RKO (cell line): ENCODE measurements at places on chromosomes 7 and 10.

GRCh38 chr7:82740246-82740848 lies 296.8 kb upstream of the CACNA2D1 start:
- DNase-seq = peak; percentile 55

DNA sequence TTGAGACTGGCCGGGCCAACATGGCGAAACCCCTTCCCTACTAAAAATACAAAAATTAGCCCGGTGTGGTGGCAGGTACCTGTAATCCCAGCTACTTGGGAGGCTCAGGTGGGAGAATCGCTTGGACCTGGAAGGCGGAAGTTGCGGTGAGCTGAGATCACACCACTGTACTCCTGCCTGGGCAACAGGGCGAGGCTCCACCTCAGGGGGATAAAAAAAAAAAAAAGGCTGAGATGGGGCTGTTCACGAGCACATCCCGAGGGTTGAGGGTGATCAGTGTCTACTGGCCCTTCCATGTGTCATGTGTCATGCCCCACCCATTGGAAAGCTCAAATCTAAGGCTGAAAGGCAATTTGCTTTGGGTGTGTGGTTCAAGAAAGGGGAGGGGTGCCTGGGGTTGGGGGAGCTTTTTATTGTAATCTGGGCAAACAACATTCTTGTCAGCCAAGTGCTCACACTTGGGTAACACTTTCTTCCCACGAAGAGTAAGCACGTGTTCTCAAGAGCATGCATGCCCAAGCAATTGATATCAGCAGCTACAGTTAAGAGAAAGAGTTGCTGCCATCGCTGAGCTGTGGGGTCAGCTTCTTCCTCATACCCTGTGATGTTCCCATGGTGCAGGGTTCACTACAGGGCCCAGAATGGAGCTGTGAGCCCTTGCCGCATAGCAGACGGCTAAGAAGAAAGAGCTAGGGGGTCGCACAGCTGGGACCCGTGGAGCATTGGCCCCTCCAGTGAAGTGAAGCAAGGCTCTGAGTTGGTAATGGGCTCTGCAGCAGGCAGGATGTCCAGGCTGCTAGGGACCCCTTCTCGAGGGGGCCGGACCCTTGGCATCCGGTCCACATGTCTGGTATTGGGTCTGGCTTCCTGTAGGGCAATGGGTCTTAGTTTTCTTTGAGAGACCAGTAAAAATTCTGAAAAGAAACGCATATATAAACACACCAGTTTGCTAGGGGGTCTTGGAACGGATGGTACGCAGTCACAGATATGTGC lies 9.9 kb upstream of the ACSL5 start:
- DNase-seq = no peak

GRCh38 chr7:108376206-108376605 lies 80.0 kb downstream of the NRCAM start:
- no peak for DNase-seq

GRCh38 chr7:24492576-24492975 lies 80.7 kb upstream of the PALS2 start:
- no peak for DNase-seq

- peak; percentile 1 for DNase-seq
Observed at GRCh38 chr7:18638594-18639452, 143.3 kb downstream of the HDAC9 start.

GRCh38 chr10:127698886-127699285 lies 38.1 kb upstream of the FOXI2 start:
- no peak for DNase-seq

GRCh38 chr7:44325811-44326241 lies 432 bp upstream of the CAMK2B start:
- no peak for DNase-seq

DNA sequence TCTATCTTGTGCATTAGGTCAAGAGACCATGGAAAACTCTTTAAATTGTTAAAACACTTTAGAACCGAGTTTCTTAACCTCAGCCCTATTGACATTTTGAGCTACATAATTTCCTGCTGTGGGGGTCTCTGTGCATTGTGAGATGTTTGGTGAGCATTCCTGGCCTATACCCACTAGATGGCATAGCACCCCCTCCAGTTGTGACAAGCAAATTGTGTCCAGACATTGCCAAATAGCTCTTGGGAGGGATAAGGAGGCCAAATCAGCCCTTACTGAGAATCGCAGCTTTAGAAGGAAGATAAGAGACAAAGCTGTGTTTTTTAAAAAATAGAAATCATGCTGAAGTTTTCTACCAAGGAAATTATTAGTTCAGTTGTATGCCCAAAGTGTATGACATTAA lies 1158.5 kb upstream of the C7orf33 start:
- no peak for DNase-seq

- DNase-seq = no peak
Observed at GRCh38 chr7:36037121-36037662, 115.9 kb upstream of the EEPD1 start.

- DNase-seq = no peak
Observed at GRCh38 chr10:101630633-101630920, 42.5 kb downstream of the DPCD start.

GRCh38 chr10:47239211-47239610 lies 60.8 kb upstream of the GDF10 start:
- DNase-seq = no peak

GRCh38 chr10:67602268-67602950 lies 93.6 kb downstream of the CTNNA3 start:
- peak; percentile 71 for DNase-seq

GRCh38 chr10:48477616-48478015 lies 127.3 kb downstream of the ARHGAP22 start:
- no peak for DNase-seq

DNA sequence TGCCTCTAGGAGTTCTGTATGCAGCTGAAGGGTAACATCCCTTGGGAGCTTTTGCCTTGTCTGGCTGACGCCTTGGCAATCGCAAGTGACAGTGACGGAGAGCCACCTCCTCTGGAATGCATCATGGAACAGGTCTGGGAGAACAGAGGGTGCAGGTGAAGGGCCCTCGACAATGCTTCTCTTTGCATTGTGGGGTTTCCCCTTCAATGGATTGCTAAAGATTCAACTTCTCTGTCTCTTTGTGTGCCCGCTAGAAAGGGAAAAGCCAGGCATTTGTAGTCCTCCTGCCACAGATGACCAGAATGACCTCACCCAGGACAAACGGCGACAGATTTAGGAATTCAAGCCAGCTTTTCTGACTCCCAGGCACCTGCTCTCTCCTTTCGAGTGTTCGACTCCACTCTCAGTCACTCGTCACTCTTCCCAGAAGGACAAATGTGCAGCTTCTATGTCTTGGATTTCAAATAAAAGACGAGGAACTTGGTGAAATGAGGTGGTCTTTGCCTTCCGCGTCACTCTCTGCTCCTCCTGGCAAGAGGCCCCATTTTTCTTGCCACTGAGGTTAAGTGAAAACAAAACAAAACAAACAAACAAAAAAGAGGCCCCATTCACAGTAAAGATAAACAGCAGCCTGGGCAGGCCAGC lies 26.1 kb downstream of the IL2RA start:
- no peak for DNase-seq

DNA sequence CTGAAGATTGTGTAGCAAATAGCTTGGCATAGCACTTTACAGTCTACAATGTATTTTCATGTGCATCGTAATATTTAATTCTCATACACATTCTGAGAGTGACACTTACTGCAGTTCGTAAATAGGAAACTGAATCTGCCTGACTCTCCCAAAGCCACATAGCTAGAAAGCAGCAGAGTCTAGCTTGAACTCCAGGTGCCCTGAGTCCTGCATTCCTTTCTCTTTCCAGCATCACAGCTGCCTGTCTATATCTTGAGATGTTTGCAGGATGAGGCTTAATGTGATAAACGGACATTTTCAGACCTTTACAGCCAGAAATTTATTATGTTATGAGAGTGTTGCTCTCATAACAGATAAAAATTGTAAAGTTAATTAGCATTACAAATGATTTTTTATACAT lies 132.9 kb upstream of the PLXDC2 start:
- no peak for DNase-seq

GRCh38 chr7:99170730-99171074 lies 26.8 kb upstream of the SMURF1 start:
- DNase-seq = no peak

- DNase-seq = no peak
Observed at GRCh38 chr7:125899577-125899976, 970.0 kb upstream of the POT1 start.

GRCh38 chr7:103990991-103991390 lies 1.5 kb upstream of the RELN start:
- DNase-seq = no peak

DNA sequence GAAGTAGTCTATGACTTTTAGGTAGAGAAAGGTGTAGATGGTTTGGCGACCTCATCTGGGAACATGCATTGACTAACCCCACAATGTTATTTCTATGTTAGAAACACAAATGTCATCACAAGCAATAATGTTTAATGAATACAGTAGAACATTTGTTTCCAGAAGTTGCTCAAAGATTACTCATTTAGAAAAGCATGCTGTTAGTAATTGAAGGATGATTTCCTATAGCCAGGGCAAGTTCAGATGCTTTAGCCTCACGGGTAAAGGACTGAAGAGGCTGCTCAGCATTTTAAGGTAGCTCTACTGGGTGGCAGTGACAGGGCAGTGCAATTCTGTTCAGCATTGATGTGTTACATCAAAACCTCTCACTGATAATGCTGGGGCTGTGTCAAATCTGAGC lies 199.3 kb upstream of the FZD1 start:
- DNase-seq = no peak

DNA sequence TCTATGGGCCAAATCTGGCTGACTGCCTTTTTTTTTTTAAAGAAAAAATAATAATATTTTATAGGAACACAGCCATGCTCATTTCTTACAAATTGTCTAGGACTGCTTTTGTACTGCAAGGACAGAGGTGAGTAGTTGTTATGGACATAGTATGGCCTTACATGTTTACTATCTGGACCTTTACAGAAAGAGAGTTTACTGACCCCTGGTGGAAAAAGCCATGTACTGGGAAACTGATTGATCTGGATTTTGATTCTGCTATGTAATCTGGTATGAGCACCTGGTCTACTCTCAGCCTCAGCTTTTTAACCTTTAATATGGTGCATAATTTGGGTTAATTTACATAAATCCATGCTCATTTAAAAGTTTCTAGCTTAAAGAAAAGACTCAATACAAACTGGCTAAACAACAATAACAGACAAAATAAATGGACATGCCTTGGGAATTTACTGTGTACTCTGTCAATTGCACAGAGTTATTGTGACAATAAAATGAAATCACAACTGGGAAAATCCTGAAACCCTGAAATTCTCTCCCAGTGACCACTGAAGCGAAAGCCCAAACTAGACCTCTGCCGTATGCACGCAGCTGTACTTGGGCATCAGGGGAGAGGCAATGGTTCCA lies 260.7 kb downstream of the BMPER start:
- peak; percentile 27 for DNase-seq

DNA sequence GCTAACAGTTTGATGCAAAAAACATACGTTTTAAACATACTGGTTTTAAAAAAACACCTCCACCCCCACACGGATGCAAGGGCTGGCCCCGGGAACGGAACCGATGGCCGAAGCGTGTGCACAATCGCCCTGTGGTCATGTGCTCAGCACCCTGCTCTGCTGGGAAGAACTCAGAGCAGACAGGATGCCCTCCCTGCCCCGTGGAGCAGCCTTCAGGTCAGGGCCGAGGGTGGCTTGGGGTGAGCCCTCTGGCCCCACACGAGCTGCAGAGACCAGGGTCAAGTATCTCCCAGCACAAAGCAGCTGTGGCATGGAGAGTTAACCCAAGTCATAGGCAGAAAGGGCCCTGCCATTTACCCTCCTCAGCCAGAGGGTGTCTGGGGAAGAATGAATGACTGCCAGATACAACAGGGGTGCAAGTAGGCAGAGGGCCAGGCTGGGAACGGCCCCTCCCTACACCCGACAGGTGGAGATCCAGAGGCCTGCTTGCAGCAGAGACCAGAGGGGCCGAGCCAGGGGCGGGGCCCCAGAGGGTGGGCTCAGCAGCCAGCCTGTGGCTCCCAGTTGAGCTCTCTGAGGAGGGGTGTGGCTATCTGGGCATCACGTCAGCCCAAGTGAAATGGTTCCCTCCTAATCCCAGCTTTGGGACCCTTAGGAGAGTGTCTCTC lies 56.8 kb downstream of the ZRANB1 start:
- no peak for DNase-seq

- no peak for DNase-seq
Observed at GRCh38 chr7:157905651-157906461, 569.1 kb downstream of the DNAJB6 start.

- DNase-seq = no peak
Observed at GRCh38 chr10:102492344-102492939, 10.1 kb downstream of the ACTR1A start.

GRCh38 chr7:135448753-135449152 lies 61.1 kb downstream of the CNOT4 start:
- DNase-seq = no peak

DNA sequence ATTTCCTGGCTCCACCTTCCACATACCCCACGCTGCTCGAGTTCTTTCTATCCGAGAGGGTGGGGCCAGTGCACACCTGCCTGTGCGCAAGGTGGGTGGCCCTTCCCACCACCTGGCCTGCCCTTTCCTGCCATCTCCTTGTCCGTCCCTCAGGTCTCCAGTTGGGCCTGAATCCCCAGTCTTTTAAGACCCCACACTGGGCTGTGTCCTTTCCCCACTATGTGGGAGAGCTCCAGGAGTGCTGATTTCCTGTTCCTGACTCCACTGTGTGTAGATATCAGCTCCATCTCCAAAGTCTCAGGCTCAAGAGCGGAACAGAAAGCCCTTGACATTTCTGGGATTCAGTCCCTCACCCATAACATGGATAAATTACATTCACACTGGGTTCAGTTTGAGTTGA lies 20.1 kb downstream of the LHPP start:
- DNase-seq = no peak

DNA sequence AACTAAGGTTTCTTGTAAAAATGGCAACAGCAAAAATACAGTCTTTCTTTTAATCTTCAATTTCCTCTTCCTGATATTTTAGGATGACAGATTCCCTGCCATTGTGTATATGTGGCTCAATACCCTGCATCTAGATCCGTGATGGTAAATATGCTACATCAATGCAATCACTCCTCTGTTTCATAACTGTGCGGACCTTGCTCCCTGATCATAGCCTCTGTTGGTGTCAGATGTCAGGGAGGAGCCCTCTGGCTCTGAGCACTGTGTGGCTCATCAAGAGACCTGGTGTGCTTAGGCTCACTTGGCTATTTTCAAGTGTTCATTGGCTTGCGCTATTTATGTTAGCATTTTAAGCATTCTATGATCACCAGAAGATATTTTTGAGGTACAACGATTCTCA lies 33.0 kb upstream of the AGR3 start:
- no peak for DNase-seq

DNA sequence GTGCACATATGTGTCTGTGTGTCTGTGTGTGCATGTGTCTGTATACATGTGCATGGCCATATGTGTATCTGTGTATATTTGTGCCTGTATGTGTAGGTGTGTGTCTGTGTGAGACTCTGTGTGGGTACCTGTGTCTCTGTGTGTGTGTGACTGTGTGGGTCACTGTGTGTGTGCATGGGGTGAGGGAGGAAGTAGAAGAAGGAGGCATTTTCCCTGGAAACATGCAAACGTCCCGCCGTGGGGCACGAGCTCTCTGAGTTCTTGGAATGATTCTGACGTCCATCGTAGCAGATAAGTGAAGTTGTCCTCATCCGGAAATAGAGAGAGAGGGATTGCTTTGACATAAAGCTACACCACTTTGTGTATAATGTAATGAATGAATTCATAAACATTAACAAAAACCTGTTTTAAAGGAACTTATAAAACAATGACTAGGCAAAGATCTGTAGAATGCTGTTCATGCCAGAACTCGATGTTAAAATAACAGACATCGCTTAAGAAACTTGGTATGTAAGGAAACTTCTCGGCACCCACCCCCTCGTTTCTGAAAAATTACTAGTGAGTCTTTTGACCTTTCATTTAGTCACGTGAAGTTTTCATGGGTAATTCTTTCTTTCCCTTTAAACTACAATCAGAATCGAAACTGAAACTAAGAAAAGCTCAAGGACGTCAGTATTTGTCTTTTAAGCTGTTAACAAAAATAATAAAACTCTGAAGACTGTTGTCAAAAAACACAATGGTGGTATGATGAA lies 43.6 kb upstream of the KLF6 start:
- DNase-seq = peak; percentile 30
